Gastrocnemius medialis (tissue), 4 donors: ENCODE measurements at places on chromosomes 5 and 9. TPM values are rescaled to one million over a fixed set of nuclear protein-coding genes. Genes with fewer than 3 reads are reported as not detected.

The PCSK1 gene
- not detected for total RNA-seq

The FLT4 gene
- 4.7 TPM for total RNA-seq

GRCh38 chr5:8070138-8070537 lies 201.2 kb downstream of the MTRR start:
- H3K27ac ChIP-seq, result no peak overlapping the region
- H3K4me3 ChIP-seq, result no peak overlapping the region
- H3K4me1 ChIP-seq, result no peaks in the 10 kb centered on the region
- H3K36me3 ChIP-seq, result no peaks in the 10 kb centered on the region
- no peak for DNase-seq

GRCh38 chr5:108521841-108522506 lies 140.1 kb upstream of the FBXL17 start:
- no peak for DNase-seq
- no peaks in the 10 kb centered on the region for H3K36me3 ChIP-seq
- no peak overlapping the region for H3K4me3 ChIP-seq
- H3K27ac ChIP-seq, result no peak overlapping the region
- H3K4me1 ChIP-seq, result no peaks in the 10 kb centered on the region
